ENCODE measurements at places on chromosomes 16 and 17. TPM values are rescaled to one million over a fixed set of nuclear protein-coding genes. Genes with fewer than 3 reads are reported as not detected.

DNA sequence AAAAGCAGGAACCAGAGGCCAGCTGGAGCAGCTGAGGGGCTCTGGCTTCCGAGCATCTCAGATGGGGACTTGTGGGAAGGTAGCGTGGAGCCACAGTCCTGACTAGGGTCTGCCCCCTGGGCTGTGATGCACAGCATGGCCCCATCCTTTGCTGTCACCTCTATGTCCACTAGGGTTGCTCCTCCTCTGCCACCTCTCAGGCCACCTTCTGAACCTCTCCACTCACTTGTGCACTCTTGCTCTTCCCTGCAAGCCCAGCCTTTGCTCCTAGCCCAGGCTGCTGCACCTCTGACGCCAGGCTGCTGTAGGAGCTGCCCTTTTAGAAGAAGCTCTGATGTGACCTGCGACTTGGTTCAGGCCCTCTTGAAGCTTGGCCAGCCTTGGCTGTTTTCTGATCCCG lies 24.3 kb upstream of the SMPD3 start:
- no peaks in the 10 kb centered on the region for H3K27me3 ChIP-seq
- H3K36me3 ChIP-seq, result no peaks in the 10 kb centered on the region
- H3K27ac ChIP-seq, result no peak overlapping the region
- no peak for DNase-seq
- H3K4me3 ChIP-seq, result no peak overlapping the region

DNA sequence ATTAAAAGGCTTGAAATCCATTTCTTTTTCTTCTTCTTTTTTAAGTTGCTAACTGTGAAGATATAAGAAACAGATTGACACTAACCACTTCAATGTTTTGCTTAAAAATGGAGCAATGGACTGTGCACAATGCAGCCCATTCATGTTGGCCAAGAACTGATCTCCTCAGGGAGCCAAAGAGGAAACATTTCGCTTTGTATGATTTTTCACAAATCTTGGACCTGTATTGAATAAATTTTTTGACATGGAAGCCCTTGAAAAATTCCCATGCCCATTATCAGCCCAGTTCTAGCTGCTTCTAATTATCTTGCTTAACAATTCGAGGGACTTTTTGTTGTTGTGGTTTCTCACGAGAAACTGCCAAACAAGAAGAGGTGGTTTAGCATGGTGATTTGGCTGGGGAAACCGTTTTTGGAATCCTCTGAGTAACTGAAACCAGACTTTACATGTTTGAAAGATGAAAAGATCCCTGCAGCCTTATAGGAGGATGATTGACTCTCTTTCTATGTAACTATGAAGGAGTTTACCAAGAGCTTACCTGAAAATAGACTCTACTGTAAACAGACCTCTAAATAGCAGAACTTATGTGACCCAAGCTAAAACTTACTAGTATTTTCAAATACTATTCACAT lies 1389.4 kb upstream of the GOT2 start:
- peaks cover 3% of the 10 kb centered on the region for H3K4me1 ChIP-seq
- no peaks in the 10 kb centered on the region for H3K36me3 ChIP-seq
- DNase-seq, result no peak

DNA sequence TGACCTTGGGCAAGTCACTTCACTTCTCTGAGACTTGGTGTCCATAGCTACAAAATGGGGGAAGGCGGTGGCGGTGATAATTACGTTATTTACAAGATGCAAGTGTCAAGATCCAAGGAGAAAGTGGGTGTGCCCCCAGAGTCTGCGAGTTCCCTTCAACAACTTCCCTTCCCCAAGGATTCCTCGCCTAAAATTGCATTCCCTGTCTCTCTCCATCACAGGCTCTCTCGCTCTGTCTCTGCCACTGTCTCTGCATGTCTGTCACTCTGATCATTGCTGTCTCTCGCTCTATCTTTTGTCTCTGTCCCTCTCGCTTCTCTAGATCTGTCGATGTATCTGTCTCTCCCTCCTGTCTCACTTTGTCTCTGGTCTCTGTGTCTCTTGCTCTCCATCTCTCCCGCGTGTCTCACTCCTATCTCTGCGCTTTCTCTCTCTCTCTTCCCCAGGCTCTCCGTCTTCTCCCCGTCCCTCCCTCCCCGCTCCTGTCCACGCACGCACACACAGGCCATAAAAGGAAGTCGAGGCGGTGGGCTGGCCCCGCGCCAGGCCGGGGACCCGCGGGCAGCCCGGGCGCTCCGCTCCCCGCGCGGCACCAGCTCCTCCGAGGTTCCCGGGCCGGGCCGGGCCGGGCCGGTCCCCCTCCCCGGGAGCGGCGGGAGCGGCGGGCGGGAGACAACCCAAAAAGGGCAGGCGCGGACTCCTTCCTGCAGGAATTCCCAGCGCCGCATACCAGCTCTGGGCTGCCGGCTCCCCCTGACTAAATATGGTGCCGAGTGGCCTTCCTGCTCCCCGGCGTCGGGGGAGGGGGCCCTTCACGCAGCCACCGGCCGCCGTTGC lies 1.1 kb upstream of the MYH11 start:
- H3K27ac ChIP-seq, result peak overlapping the region; percentile 33
- DNase-seq, result peak; percentile 85
- peaks cover 11% of the 10 kb centered on the region for H3K4me1 ChIP-seq
- H3K36me3 ChIP-seq, result no peaks in the 10 kb centered on the region
- H3K4me3 ChIP-seq, result peak overlapping the region; percentile 81

DNA sequence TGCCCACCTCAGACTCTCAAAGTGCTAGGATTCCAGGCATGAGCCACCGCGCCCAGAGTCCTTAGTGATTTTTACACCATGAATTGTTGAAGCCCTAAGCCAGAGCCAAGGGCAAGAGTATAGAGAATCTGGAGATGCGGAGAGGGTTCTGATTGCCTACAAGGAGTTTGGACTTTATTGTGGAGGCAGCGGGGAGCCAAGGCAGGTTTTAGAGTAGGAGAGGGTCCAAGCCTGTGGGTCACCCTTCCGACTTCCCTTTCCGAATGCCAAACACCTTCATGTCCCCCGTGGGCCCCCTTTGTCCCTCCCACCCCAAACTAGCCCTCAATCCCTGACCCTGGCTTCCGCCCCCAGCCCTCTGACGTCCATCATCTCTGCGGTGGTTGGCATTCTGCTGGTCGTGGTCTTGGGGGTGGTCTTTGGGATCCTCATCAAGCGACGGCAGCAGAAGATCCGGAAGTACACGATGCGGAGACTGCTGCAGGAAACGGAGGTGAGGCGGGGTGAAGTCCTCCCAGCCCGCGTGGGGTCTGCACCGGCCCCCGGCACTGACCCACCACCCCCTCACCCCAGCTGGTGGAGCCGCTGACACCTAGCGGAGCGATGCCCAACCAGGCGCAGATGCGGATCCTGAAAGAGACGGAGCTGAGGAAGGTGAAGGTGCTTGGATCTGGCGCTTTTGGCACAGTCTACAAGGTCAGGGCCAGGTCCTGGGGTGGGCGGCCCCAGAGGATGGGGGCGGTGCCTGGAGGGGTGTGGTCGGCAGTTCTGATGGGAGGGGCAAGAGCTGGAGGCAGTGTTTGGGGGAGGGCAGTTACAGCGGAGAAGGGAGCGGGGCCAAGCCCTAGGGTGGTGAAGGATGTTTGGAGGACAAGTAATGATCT lies 7.1 kb downstream of the MIEN1 start:
- no peaks in the 10 kb centered on the region for H3K27me3 ChIP-seq
- H3K36me3 ChIP-seq, result peaks cover 27% of the 10 kb centered on the region
- DNase-seq, result no peak
- H3K4me3 ChIP-seq, result no peak overlapping the region

DNA sequence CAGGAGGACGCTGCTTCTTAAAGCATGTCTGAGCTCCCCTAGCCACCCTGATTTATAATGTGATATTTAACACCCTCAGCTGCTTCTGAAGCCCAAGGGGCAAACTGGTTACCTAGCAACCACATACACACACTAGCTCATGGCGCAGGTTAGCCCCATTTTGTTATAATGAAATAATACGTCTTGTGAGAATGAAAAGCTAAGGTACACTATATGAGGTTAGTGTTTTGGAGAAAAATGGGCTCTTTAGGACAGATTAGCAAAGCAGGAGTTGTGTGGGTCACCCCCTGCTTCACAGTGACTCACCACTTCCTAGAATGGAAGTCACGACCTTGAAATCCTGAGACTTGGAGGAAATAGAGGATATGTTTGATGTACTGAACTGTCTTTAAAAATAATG lies 404.8 kb upstream of the HSBP1 start:
- H3K4me3 ChIP-seq, result no peak overlapping the region
- H3K27ac ChIP-seq, result no peak overlapping the region
- H3K36me3 ChIP-seq, result no peaks in the 10 kb centered on the region
- H3K4me1 ChIP-seq, result peaks cover 9% of the 10 kb centered on the region
- no peak for DNase-seq

- peaks cover 8% of the 10 kb centered on the region for H3K36me3 ChIP-seq
- H3K27ac ChIP-seq, result peak overlapping the region; percentile 79
- DNase-seq, result no peak
- H3K4me3 ChIP-seq, result no peak overlapping the region
Measured at GRCh38 chr17:2086306-2086705, 31.4 kb downstream of the HIC1 start.

GRCh38 chr17:80453998-80454556 lies 22.3 kb downstream of the NPTX1 start:
- peak overlapping the region; percentile 94 for H3K27ac ChIP-seq
- H3K4me1 ChIP-seq, result peaks cover 23% of the 10 kb centered on the region
- peak overlapping the region; percentile 88 for H3K4me3 ChIP-seq
- H3K27me3 ChIP-seq, result peaks cover 3% of the 10 kb centered on the region

DNA sequence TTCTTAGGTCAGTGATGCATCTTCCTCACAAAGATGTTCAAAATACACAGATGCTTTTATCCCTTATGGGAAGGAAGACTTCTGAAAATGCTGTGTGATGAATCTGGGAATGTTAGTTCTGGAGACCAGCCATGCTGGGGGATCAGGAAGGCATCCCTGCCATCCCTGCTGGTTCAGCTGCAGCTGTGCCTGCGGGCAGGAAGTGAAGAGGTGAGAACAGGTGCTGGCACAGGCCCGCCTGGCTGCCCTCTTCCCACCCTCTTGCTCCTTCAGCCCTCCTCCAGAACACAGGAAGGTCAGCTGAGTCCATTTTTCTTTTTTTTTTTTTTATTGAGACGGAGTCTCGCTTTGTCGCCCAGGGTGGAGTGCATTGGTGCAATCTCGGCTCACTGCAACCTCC lies 15.2 kb downstream of the RAB11FIP3 start:
- H3K4me1 ChIP-seq, result peaks cover 29% of the 10 kb centered on the region
- peak overlapping the region; percentile 47 for H3K27ac ChIP-seq
- no peaks in the 10 kb centered on the region for H3K27me3 ChIP-seq
- DNase-seq, result no peak
- H3K36me3 ChIP-seq, result peaks cover 8% of the 10 kb centered on the region
- no peak overlapping the region for H3K4me3 ChIP-seq

DNA sequence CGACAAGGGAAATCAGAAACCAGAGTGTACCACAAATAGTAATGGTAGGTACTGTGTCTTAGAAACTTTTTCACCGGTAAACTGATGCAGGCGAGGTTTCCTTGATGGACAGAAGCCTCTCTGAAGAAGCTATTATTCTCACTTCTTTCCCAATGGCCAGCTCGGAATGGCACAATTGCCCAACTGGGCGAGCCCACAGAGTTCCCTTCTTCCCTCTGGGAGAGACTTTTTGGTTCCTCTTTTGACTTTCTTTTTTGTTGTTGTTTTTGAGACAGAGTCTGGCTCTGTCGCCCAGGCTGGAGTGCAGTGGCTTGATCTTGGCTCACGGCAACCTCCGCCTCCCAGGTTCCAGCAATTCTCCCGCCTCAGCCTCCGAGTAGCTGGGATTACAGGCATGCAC lies 16.9 kb downstream of the SLC43A2 start:
- H3K27me3 ChIP-seq, result no peaks in the 10 kb centered on the region
- no peak overlapping the region for H3K4me3 ChIP-seq
- H3K4me1 ChIP-seq, result peaks cover 4% of the 10 kb centered on the region

- H3K27me3 ChIP-seq, result no peaks in the 10 kb centered on the region
- H3K27ac ChIP-seq, result no peak overlapping the region
- peaks cover 15% of the 10 kb centered on the region for H3K36me3 ChIP-seq
Measured at GRCh38 chr16:87968541-87968940, 17.3 kb downstream of the BANP start.

- peak overlapping the region; percentile 54 for H3K4me3 ChIP-seq
- peaks cover 25% of the 10 kb centered on the region for H3K36me3 ChIP-seq
- DNase-seq, result peak; percentile 38
- peak overlapping the region; percentile 97 for H3K27ac ChIP-seq
- H3K27me3 ChIP-seq, result no peaks in the 10 kb centered on the region
Measured at GRCh38 chr17:4204190-4204589, 59.6 kb downstream of the ANKFY1 start.

GRCh38 chr17:35373984-35374765 lies 754 bp upstream of the SLFN11 start:
- peaks cover 32% of the 10 kb centered on the region for H3K4me1 ChIP-seq
- DNase-seq, result no peak
- H3K27me3 ChIP-seq, result peaks cover 57% of the 10 kb centered on the region
- peaks cover 4% of the 10 kb centered on the region for H3K36me3 ChIP-seq

GRCh38 chr16:83994703-83995102 lies 26.7 kb downstream of the NECAB2 start:
- no peak overlapping the region for H3K4me3 ChIP-seq
- H3K27ac ChIP-seq, result no peak overlapping the region
- DNase-seq, result no peak
- no peaks in the 10 kb centered on the region for H3K36me3 ChIP-seq
- peaks cover 7% of the 10 kb centered on the region for H3K4me1 ChIP-seq

DNA sequence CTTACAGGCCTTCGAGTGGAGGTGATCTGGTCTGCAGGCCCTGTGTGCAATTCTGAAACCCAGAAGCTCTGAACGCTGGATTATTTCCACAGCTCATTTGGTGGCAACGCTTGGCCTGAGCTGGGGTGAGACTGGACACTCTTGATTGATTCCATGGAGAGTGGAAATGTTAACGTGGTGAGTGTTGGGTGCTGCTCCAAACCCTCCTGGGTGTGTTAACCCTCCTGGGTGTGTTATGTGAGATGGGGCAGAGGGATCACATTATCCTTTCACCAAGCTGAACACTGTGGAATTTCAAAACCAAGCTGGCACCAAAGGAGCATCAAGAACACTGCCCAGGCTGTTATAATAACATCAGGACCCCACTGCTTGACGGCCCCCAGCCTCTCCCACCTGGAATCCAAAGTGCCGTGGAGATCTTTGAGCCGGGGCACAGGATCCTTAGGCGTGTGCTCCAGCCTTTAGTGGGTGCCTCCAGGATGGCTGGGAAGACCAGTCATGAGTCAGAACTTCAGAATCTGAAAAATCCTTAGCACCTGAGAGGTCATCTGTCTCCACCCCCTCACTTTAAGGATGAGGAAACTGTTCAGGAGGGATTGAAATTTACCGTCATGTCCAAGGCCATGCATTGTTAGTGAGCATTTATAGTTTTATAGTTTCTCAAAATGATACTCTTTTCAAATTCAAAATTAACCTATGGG lies 75.0 kb downstream of the RPTOR start:
- no peak overlapping the region for H3K27ac ChIP-seq
- no peak for DNase-seq
- peaks cover 12% of the 10 kb centered on the region for H3K4me1 ChIP-seq
- H3K27me3 ChIP-seq, result no peaks in the 10 kb centered on the region

GRCh38 chr16:21722771-21723455 lies 59.1 kb downstream of the OTOA start:
- H3K4me3 ChIP-seq, result no peak overlapping the region
- peaks cover 6% of the 10 kb centered on the region for H3K27me3 ChIP-seq
- no peak for DNase-seq
- H3K27ac ChIP-seq, result no peak overlapping the region
- H3K4me1 ChIP-seq, result no peaks in the 10 kb centered on the region
- H3K36me3 ChIP-seq, result no peaks in the 10 kb centered on the region

The TM4SF5 gene
- not detected for total RNA-seq

The CLDN7 gene
- 0.89 TPM for total RNA-seq
